Retinal pigment epithelial cell (primary cell): ENCODE measurements at places on chromosomes 5 and 9.

DNA sequence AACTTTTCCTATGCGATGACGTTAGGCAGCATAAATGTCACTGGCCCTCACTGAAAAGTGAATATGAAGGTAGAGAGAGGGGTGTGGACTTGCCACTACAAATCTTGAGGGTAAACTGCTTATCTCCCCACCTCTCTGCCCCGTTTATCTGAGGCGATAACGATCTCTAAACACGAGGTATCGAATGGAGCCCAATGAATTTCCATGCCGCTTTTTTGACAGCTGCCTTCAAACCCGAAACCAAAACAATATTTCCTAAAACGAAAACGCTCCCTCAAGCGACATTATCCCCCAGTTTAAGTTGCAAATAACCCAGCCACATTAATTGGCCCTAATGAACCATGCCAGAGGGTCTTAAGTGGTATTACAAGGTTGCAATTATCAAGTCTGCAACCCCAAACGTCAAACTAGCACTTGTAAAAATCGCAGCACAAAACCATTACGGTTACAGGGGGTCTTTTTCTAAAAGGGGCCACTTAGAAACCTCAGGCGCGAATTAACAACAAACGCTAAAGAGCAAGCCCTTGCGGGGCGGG lies 1.4 kb downstream of the NR3C1 start:
- no peak for DNase-seq

DNA sequence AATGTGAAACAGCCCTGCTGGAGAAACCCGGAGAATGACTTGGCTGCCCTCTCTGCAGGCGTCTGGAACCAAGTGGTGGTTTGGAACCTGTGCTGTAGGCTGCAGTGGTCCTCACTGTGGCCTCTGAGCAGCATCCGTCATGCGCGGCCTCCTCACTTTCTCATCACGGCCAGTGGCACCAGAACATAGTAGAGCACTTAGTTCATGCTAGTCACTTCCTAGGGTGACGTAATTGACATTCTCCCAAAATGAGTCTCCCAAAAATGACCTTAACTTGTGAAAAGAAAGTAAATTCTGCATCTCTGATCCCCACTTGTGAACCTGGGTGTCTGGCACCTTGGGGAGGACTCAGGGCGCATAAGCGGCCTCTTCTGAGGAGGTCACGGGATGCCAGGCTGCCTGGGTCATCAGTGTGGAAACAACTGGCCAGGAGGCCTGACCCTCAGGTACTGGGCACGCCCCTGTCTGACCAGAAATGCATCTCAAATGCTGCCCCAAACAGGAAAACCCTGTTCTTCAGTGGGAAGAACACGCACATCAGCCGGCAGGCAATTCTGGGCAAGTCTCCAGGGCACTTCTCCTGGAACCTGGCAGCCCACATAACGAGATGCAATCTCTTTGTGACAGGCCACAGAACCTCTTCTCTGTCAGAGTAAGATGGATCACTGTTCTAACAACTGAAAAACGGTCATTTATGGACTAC lies 36.6 kb upstream of the SPTLC1 start:
- no peak for DNase-seq

DNA sequence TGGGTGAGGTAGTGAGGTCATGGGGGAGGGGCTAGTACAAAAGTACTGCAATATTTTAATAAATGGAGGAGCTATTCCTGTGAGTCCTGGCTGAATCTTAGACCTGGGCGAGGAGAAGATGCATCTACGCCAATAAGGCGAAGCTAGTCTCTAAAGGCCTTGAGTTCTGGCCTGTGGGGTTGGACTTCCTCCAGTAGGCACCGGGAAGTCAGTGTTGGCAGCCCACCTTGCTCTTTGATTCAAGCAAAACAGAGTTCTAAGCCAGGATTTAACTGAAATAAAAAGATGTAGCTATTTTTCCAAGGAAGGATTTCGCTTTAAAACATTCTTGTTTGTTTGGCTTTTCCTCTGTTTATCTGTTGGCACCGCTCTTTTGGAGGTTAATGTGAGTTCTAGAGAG lies 244.6 kb downstream of the KIF4B start:
- no peak for DNase-seq

GRCh38 chr5:9373571-9373970 lies 172.3 kb downstream of the SEMA5A start:
- DNase-seq, result no peak

- DNase-seq, result no peak
These were observed 20.1 kb upstream of the ABLIM3 start for GRCh38 chr5:149121145-149121544.

DNA sequence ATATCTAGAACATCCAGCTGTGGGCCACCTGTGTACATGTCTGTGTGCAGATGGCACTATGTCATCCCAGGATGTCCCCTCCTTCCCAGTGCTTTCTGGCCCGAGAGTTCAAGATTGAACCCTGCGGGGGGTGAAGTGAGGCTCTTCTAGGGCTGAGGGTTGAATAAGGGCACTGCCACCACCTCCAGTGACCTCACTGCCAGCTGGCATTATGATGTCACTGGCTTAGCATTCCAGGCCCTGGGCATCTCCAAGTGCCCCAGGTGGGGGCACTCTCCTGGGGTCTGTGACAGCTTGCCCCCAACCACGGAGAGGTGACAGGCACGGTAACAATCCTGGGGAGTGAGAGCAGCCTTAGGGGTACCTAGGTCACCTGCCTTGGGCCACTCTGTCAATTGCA lies 27.1 kb downstream of the CXXC5 start:
- DNase-seq, result no peak

DNA sequence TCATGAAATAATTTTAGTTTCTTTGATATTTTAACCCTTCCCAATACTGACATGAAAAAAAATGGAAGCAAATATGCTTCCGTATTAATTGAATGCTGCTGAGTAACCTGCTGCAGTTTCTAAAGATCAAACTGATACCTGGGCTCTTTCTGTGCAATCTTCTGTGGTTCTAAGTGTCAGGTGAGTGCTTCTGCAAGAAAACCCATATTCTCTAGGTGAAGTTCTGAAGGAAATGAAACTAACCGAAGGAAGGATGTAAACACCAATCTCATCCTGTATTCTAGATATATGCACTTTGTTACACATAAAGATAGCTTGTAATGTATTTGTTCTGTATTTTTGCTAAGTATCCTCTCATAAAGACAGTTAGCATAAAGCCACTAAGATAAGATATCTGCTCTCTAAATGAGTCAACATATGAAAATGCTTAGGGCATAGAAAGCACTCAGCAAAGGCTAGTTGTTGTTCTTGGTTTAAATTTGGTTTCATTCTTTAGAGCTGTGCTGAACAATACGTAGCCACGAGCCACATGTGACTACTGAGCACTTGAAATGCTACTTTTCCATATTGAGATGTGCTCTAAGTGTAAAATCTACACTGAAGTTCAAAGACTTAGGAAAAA lies 52.0 kb downstream of the ITGA2 start:
- no peak for DNase-seq

- DNase-seq, result peak; percentile 83
These were observed 143.0 kb downstream of the GPBP1 start for GRCh38 chr5:57316798-57317327.
